Iris pigment epithelial cell (primary cell): ENCODE measurements at places on chromosomes 6 and 20.

DNA sequence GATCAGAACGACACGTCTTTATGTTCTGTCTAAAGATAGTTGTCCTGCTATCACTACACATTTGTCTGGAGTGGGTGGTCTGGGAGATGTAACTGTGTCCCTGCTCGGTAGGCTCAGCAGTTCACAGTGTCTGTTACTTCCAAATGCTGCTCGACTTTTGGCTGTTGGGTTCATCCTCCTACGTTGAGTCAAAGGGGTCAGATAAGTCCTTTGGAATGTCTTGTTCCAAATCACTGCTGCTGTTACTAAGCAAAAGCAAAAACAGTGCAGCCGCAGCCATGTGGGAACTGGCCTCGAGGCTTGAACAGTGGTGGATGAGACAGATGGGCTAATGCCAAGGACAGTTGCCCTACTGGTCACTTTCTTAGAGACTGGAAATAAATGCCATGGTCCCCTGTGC lies 272.2 kb upstream of the MAP3K7 start:
- no peak for DNase-seq

- DNase-seq, result peak; percentile 16
Observed at GRCh38 chr20:43993560-43993959, 78.9 kb downstream of the TOX2 start.

DNA sequence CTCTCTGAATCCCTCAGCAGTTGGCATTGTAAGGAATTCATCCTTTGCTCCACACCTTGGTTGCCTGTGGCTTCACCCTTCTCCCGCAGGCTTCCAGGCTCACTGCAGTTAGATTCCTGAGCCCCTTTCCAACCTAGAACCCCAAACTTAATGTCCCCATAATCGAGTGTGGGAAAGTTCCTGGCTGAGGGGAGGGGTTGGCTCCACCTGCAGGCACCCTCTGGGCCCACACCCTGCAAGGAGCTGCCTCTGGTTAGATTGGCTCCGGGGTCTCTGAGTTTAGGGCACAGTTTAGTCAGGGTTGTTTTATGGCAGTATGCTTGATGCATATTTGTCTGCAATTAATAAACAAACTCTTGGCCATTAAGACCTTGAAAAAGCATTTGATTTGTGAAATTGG lies 63.4 kb downstream of the MTHFD1L start:
- DNase-seq, result no peak

DNA sequence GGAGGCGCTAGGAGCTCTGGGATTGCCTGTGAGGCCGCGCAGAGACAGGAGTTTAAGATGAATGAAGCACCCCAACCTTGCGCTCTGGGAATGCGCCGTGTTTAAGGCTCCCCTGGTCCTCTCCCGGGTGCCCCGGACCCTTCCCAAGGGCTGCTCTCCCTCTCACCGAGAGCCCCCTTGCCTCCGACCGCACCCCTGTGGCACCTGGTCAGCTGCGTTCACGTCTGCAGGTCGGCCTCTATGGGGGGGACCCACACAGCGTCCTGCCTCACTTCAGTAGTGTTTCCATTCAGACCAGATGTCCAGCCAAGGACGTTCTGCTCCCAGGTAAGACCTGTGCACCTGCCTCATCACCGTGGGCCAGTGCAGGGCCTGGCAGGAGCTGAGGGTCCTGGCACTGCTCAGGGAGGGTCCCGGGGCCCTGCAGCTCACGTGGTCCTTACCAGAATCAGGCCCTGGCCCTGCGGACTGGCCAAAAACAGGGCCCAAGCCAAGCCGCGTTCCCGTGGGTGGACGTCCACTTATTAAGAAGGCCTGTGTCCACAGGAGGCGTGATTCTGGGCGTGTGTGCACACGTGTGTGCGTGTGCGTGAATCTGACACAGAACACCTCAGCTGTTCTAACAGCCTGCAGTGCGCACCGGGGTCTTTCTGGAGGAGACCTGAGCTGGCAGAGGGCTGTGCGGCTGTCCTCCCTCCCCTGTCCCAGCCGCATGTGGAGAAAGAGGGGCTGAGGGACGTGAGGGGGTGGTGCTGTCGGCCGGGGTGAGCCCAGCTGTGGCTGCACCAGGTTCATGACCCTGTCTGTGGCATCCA lies 79.9 kb upstream of the BHLHE23 start:
- no peak for DNase-seq

DNA sequence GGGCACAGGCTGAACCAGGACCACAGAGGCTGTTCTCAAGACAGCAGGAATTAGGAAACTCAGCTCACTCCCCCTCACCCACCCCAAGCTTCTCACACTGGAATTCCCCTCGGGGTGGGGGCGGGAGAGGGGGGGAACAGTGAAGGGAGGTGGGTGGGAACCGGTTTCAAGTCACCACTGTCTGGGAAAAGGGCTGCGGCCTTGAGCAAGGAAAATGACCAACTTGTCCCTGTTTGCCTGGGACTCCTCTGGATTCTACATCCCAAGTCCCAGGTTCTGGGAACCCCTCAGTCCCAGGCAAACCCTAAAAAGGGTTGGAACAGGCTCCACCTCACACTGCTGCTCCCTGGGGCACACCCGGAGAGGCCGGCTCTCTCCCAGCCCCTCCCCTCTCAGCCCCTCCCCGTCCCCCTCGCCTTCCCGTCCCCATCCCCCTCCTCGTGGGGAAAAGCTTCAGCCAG lies 230.7 kb downstream of the TFAP2C start:
- DNase-seq, result no peak

GRCh38 chr6:88211446-88211845 lies 45.3 kb upstream of the CNR1 start:
- no peak for DNase-seq

GRCh38 chr6:110529355-110529754 lies 52.9 kb upstream of the SLC22A16 start:
- DNase-seq, result peak; percentile 87

DNA sequence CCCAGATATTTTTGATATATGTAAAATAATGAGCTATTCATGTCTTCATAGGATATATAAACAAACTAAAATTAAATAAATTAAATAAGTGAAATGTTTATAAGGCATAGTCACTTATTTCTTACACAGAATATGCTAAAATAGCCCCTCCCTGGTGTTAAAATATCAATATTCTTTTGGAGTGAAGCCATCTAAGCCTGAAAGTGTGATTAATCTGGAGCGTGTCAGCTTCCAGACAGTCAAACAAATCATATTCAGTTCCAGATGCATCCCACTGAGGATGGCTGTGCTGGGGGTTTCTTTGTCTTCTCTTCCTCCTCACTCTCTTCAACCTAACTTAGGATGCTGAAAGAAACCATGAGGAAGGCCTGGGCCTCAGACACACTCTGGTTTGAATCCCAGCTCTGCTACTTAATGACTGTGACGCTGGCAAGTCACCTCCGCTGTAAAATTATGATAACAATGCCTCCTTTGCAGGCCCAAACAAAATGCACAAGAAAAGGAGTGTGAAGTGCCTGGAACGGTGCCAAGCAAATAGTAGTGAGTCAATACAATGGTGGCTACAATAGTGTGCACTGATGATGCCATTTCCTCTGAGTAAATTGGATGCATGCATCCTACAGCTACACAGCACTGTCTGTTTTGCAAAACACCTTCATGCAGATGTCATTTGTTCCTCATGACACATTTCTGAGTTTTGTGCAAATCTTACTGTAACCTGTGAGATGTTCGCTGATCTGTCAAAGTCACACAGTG lies 161.4 kb downstream of the FOXC1 start:
- DNase-seq, result peak; percentile 43

- DNase-seq, result peak; percentile 29
Observed at GRCh38 chr6:47655719-47656595, 42.4 kb upstream of the ADGRF4 start.

GRCh38 chr6:116667623-116668022 lies 943 bp downstream of the ZUP1 start:
- DNase-seq, result no peak

DNA sequence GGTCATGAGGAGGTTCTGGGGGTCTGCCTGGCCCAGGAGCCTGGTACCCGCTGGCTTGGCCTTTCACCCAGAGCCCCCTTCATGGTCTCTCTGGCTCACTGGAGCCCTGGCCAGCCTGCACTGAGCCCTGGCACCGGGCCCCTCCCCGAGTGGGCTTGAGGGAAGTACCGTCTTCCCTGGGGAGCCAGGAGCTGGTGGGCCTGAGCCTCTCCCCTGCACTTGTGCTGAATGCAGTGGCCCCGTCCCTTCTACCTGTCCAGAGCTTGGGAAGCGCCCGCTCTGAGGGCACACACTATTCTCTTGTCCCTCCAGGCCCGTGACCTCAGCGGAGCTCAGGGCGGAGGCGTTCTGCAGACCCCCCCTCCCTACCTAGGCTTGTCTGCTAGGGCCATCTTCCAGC lies 62.2 kb downstream of the TCP11 start:
- DNase-seq, result no peak

- peak; percentile 55 for DNase-seq
Observed at GRCh38 chr20:61120595-61121515, 131.2 kb upstream of the CDH4 start.

- no peak for DNase-seq
Observed at GRCh38 chr20:47421076-47421475, 64.6 kb upstream of the ZMYND8 start.

DNA sequence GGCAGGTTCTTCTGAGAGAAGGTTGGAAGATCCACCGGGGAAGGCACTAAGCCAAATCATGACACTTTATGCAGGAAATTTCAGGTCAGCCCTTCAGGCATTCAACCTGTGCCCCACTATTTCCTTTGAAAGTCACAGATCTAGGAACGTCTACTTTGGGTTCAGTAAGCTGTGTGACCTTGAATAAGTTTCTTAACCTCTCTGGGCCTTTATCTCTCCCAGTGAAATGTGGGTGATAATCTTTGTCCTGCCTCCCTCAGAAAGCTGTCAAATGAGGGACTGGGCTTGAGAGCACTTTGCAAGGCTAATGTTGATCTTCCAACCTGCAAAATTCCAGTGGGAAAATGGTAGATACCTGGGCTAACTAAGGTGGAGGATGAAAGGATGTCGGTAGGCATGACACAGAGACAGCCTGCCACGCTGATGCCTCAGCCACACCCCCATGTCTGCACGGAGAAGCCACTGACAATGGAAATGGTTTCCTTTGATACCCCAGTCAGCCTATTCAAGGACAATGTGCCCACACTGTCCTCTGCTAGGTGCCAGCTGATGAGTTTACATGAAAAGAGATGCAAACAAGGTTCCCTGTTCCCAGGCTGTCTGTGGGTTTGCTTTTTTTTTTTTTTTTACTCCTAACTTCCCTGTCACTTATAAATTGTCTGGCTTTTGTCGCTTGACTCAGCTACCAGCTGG lies 9.3 kb downstream of the BNIP5 start:
- DNase-seq, result no peak
